ENCODE measurements at places on chromosomes 2 and 18. TPM values are rescaled to one million over a fixed set of nuclear protein-coding genes. Genes with fewer than 3 reads are reported as not detected.

DNA sequence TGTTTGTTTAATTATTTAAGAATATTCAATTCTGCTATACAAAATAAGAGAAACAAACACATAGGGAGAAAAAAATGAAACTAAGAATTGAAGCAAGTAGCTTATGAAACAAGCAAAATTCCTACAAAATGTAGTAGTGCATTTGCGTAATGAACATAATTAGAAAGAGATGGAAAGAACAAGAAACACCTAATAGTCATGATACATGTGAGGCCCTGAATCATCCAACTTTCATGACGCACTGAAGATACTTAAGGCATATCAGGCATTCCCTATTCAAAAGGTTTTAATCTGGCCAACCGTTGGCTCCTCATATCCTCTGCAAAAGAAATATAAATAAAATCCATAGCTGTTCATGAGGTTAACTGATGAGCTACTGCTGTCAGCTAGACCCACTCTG is 14.5 kb upstream of the NAB1 start:
- no peak for DNase-seq

DNA sequence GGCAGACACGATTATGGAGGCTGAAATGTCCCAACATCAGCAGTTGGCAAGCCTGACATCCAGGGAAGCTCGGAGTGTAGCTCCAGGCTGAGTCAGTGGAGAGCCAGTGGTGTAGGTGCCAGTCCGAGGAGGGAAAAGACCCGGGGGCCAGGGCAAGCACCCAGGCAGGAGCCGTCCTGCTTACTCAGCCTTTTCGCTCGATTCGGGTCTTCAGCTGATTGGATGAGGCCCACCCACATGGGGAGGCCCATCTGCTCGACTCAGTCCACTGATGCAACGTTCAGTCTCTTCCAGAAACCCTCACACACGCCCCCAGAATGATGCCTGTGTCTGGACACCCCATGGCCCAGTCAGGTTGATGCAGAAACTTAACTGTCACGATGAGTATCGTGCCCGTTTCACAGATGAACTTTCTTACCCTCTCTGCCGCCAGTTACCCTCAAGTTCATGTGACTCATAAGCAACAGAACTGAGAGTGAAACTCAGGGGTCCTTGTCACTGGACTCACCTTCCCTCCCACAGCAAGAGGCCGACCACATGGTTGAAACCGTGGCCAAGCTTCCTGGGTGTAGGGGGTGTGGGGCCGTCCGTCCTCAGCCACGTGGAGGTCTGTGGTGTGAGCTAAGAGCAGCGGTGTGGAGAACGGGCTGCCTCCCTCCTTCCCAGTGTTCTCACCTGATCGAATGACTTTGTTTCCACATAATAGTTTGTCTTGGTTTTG is 197.4 kb upstream of the HDAC4 start:
- DNase-seq = peak; percentile 71

DNA sequence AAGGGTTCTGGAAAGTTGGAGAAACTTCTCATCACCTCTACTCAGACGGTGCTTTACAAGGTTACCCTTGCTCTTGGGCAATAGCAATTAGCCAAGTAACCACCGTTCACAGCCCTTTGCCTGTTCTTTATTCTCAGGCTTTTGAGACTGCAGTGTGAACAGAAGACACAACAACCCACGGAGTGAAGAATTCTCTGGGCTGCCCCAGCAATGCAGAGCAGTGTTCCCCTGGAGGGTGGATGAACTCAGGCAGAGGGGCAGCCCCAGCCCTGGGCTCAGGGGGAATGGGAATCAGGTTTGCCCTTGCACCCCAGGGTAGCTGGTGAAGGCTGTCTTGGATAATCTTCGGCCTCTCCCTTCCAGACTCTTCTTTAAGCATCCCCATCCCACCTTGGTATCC is 69.1 kb downstream of the MCFD2 start:
- peak; percentile 61 for DNase-seq

DNA sequence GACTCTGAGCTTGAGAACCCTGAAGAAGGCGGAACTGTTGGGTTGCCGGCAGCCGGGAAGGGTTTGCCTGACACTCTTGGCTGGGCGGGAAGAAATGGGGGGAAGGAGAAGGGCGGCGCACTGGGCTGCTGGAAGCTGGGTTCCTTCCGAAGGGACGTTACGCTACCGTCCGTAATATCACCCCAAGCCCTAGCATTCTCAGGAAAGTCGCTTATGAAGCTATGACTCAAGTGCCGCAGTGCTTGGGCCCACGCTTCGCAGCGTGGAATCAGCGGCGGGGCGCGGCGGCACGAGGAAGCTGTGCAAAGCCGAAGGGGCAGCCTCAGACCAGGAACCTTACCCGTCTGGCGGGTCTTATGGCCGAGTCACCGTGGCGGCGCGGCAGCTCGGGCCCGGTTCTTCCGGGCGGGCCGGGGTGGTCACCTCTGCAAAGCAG is 50.2 kb upstream of the SIGLEC15 start:
- DNase-seq = peak; percentile 94

GRCh38 chr2:71215447-71215846 is 11.5 kb downstream of the PAIP2B start:
- DNase-seq = no peak

GRCh38 chr2:32119161-32119560 is 46.5 kb upstream of the SLC30A6 start:
- no peak for DNase-seq

- DNase-seq = no peak
Measured at GRCh38 chr2:56217106-56217505, 33.3 kb downstream of the CCDC85A start.

GRCh38 chr2:108553209-108553919 is 19.1 kb downstream of the LIMS1 start:
- no peak for DNase-seq

GRCh38 chr18:62771494-62772270 is 56.3 kb downstream of the PHLPP1 start:
- DNase-seq = no peak

- DNase-seq = no peak
Measured at GRCh38 chr2:148936857-148937450, 61.9 kb downstream of the KIF5C start.

DNA sequence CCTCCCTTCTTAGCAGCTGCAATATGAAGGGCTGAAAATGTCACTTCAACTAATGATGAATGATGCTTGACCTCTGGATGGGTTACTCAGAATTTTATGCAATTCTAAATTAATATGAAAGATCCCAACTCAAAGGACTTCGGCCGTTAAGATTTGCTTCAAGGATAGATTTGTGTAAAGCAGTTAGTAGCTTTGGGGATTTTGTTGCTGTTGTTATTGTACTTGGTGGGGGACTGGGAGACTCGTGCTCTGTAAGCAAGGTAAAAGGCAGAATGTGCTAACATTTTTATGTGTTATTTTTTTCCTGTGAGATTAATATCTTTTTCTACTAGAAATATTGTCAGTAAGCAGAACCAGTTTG is 478.8 kb downstream of the ARHGAP15 start:
- no peak for DNase-seq

DNA sequence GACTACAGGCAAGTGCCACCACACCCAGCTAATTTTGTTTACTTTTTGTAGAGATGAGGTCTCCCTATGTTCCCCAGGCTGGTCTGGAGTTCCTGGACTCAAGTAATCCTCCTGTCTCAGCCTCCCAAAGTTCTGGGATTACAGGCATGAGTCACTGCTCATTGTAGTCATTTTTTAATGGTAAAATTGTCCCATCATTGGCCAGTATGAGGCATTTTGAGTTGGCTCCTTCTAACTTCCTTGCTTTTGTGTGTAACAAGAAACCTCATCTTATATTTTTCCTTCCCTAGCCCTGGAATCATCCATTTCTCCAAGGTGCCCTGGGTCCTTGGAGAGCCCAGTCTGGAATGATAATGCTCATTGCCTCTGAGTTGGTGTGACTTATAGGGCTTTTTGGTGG is 148.5 kb downstream of the INHBB start:
- no peak for DNase-seq

- no peak for DNase-seq
Measured at GRCh38 chr18:47746615-47747014, 183.8 kb downstream of the SMAD2 start.

- no peak for DNase-seq
Measured at GRCh38 chr2:25265001-25265400, 76.7 kb downstream of the DNMT3A start.

GRCh38 chr2:181235683-181236459 is 221.3 kb upstream of the ITGA4 start:
- no peak for DNase-seq

DNA sequence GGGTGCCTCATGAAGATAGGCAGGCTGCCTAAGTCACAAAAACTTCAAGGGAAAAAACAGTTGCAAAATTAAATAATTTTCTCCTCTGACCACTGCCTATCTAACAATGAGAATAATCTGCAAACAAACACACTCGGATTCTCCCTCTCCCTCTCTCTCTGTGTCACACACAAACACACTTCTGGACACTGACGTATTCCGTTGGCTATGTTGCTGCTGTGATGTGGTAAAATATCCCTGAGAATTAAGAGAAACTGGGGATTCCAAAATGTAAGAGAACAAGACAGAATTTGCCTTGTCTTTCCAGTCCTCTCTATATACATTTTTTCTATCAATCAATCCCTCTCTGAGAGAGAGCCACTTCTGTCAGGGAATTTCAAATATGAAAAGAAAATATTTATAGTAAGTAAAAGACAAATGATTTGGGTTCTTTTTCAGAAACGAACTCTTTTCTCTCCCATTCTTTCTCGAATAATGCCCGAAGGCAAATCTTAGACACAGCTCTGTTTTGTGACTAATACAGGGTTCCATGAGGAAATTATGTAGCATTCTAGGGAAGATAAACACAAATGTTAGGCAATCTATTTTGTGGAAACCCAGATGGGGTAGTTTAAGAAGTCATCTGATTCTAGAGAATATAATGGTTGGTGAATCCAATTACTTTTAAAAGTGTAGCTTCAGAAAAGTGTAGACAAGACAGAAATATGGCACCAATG is 310.3 kb upstream of the CYP26B1 start:
- no peak for DNase-seq

DNA sequence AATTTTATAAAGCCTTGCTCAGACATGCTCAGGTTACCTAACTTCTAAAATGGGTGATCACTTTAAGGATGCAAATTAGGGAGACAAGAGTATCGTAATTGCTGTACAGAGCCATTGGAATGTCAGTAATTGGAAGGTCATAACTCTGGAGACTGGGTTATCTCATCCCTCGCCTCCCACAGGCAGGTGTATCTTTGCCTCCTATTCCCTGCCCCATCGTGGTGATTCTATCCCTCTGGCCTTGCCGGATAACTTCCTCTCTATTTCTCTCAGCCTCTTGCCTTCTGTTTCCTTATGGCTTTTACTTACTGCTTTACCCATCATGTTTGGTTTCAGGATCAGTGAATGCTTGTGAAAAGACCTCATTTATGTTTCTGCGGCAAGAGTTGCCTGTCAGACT is 2.5 kb downstream of the PDK1 start:
- no peak for DNase-seq

DNA sequence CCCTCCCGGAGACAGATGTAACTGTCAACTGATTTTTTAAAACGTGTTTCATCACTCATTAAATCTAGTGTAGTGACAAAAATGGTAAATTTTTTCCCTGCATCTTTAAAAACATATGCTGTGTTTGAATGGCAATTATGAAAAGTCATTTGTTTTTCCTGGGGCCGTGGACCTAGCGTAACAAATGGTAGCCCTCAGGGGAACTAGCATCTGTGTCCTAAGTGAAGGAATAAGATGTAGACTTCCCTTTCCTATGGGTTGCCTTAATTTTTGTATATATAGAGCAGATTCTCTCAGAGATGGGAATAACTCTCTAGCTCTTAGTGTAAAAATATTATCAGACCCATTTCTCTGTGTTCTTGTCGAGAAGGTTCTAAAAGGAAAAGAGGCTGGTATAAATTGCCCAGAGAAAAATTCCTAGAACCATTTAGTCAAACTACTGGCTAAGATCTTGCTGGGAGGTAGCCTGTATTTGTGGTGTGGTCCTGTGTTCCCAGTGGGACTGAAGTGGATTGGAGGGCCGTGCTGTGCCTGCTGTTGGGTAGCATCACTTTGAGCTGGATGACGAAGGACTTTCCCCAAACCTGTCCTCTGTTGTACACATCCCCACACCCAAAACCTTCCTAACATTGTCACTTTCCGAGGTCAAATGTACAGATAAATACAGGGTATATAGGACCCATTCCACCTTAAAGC is 85.8 kb downstream of the LIMS1 start:
- no peak for DNase-seq

GRCh38 chr18:79715280-79715679 is 35.7 kb downstream of the CTDP1 start:
- no peak for DNase-seq

DNA sequence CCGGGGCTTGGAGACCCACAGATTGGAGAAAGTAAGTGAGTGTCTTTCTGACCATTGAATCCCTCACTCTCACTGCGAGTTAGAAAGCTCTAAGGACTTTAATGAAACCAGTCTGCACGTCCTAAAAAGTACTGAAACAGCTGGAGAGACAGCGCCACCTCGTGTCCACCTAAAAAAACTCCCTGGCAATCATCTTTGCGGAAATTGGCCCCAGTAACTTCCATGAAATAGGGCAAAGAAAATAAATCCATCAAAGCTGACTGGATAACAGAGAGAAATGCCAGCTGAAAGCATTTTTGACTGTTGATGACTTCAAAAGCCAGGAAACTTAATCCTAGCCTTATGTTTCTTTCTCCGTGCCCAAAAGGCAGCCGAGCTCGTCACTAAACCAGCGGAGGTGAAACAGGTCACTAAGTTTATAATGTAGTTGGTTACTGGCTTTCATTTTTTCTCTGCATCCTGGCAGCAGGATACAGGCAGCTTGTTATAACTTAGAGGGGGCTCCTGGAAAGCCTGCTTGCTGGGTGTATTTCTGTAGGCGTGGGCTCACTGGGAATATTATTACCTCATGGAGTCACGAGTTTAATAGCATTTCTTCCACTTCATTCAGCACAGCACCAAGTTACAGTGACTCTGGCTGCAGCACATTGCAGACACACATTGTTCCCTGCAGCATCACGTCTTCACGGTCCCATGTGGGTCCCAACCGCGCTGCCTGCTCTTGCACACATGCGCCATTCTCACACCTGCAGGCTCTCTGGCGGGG is 266.5 kb downstream of the HRH4 start:
- DNase-seq = peak; percentile 86

GRCh38 chr18:2442726-2443275 is 128.5 kb downstream of the METTL4 start:
- no peak for DNase-seq

DNA sequence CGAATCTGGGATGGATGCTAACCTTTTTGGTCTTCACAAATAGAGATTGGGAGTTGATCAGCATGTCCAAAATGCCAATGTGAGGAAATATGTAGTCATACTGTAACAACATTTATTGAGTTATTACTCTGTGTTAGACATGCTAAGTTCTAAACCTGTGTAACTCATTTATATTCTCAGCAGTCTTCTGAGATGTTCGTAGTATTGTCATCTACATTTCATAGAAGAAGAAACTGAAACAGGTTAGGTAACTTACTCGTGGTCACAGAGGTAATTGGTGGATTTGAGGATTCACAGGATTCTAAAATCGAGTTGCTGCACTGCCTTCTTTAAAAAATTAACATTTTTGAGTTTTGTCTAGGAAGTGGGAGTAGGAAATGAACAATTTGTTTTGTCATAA is 162.1 kb downstream of the UBE2E3 start:
- DNase-seq = no peak

The SLC4A3 gene
- 10.1 TPM for total RNA-seq

The IL36G gene
- total RNA-seq = not detected

The KCTD1 gene
- total RNA-seq = 8.5 TPM

The TRIM43 gene
- not detected for total RNA-seq

The NAB1 gene
- total RNA-seq = 40.9 TPM

The DSG4 gene
- total RNA-seq = not detected

The ADRA2B gene
- 4.1 TPM for total RNA-seq

The SCN7A gene
- total RNA-seq = 3.2 TPM

The NR4A2 gene
- total RNA-seq = 7.8 TPM

The TCF4 gene
- total RNA-seq = 85.5 TPM

The SERPINB13 gene
- total RNA-seq = not detected
